ENCODE measurements at places on chromosomes 3 and 15. TPM values are rescaled to one million over a fixed set of nuclear protein-coding genes. Genes with fewer than 3 reads are reported as not detected.

DNA sequence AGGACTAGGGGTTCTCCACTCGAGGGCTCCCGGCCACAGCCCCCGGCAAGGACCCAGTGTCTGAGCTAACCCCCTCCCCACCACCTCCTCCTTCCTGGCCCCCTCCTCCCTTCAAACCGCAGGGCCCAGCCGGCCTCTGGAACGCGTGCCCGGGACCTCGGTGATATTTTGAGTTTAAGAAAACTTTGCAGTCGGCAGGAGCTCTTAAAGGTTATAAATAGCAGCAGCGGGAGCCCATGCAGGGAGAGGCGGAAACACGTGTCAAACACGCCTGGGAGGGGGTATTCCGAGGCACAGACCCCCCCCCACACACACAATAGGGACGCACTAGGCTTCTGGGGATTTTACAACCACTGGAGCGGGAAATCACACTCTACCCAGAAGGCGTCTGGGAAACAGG lies 3.1 kb upstream of the PTH1R start:
- DNase-seq: no peak

- DNase-seq: no peak
These were observed 20.1 kb upstream of the UBE2E2 start for GRCh38 chr3:23182996-23183513.

- DNase-seq: no peak
These were observed 66.9 kb upstream of the MYO5C start for GRCh38 chr15:52362497-52362896.

DNA sequence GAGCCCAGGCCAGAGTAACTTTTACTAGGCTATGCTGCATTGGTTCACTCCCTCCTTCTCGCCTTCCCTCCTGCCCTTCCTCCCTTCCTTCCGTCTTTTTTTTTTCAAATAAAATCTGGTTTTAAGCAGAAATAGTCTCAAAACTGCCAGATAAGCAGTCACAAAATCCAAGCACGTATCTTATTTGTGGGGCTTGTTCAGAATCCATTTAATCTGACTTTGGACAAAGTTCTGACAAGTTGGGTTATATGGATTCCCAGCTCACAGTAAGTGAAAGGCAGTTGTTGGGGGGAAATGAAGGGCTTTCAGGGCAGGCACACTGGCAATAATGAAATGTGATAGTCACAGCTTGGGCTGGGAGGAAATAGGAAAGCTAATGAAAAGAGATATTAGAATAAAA lies 32.0 kb upstream of the PLXND1 start:
- no peak for DNase-seq

KCNH8 gene
- not detected for total RNA-seq

GRCh38 chr3:184761075-184761841 lies 49.4 kb upstream of the MAGEF1 start:
- no peak for DNase-seq

DNA sequence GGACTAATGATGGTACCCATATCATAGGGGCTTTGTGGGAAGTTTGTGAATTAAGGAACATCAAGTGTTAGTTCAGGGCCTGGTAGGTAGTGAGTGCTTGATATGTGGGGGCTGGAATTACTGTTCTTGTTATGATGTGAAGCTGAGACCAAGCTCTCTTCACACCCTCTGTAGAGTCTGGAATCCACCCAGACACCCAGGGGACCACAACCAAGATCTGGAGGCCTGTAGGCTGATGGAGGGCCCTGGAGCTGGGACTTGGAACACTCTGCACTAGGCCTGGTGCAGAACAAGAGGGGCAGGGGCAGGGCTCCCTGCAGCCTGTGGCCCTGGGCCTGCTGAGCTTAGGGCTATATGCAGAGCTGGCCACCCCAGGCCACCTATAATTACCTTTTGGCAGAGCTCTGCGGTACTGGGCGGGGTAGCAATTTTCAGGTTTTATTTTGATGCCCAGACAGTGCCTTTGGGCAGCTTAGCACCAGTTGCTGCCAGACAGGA lies 13.1 kb upstream of the PRKCD start:
- DNase-seq: no peak

- no peak for DNase-seq
These were observed 27.0 kb upstream of the UBE3A start for GRCh38 chr15:25465835-25466234.

GRCh38 chr15:101070502-101071273 lies 151.5 kb downstream of the LRRK1 start:
- peak; percentile 76 for DNase-seq

EIF2B5 gene
- 60.7 TPM for total RNA-seq

FHIT gene
- total RNA-seq: 0.87 TPM

GRCh38 chr3:107685383-107685782 lies 162.6 kb downstream of the BBX start:
- no peak for DNase-seq

SLCO2A1 gene
- total RNA-seq: 0.02 TPM

- peak; percentile 12 for DNase-seq
These were observed 21.9 kb downstream of the LSAMP start for GRCh38 chr3:116423374-116423773.

TM2D3 gene
- 50.3 TPM for total RNA-seq

GRCh38 chr3:27451251-27451650 lies 32.9 kb downstream of the SLC4A7 start:
- DNase-seq: no peak

NRROS gene
- 0.02 TPM for total RNA-seq

DNA sequence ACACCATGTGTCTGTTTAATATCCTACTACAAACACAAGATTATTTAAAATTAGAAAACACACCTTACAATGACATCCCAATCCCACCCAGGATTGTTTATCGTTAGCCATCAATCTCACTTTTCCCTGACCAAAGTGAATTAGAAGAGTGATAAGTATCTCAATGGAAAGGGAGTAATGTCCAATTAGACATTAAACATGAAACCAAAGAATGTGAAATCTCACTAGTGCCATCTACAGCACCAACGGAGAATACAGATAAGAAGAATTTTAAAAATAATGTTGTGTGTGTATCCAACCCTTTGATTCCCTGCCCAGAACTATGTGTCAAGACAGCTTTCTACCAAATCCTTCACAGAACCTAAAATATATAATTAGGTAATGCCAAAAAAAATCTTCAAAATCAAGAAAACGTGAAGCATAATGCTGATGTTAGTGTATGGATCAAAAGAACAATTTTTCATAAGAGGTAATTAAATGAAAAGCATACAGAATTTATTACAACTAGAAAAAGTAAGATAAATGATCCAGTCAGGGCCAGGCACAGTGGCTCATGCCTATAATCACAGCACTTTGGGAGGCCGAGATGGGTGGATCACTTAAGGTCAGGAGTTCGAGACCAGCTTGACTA lies 64.2 kb downstream of the SCAPER start:
- DNase-seq: peak; percentile 29

DLEC1 gene
- total RNA-seq: not detected

DNA sequence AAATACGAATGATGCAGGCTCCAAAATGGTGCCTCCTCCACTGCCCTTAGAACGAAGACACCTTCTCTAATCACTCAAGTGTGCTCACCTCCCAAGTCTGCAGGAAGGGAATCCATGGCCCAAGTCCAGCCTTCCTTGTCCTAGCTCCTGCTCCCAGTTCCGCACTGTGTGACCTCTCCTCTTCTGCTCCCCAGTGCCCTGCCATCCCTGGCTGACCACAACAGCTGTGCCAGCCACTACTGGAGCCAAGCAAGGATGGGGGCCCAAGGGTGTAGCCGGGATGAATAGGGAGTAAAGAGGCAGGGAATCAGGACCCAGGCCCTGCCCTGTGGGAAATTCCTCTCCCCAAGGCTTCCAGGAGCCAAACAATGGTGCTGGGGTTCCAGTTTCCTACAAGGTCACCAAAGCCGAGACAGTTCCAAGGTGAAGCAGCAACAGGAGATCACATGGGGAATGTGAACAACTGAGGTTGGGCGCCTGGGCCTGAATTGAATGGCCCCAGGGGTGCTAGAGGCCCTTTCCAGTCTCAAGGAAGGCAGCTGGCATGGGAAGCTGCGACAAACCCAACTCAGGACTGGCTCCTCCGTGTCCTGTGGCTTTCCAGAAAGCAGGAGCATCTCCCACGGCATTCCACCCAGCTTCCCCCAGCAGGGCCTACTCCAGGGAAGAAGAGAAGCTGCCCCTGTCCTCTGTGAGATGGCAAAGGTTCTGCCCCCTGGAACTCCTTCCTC lies 20.2 kb downstream of the SEMA7A start:
- DNase-seq: no peak

UCN2 gene
- total RNA-seq: 0.29 TPM

DNA sequence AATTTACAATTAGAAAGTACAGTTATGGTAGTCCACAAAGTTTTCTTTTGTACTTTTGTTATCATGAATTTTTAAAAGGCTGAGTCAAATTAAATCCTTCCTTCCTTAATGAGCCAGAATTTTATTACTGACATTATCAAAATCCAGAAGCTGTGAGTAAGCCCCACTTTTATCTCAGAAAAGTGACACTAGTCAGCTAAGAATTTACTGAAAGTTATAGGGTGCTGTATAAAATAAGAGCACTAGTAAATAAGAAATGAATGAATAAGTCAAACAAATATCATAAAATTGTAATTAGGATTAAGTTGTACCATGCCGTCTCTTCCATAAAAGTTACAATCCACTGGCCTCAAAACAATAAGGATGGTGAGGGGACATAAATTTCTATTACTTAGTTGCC lies 15.3 kb downstream of the PLOD2 start:
- no peak for DNase-seq

- DNase-seq: no peak
These were observed 23.6 kb downstream of the FAH start for GRCh38 chr15:80176443-80176842.

GRCh38 chr3:15040844-15041243 lies 24.3 kb downstream of the MRPS25 start:
- no peak for DNase-seq

ITIH1 gene
- total RNA-seq: not detected

C3orf80 gene
- total RNA-seq: 0.15 TPM

DNA sequence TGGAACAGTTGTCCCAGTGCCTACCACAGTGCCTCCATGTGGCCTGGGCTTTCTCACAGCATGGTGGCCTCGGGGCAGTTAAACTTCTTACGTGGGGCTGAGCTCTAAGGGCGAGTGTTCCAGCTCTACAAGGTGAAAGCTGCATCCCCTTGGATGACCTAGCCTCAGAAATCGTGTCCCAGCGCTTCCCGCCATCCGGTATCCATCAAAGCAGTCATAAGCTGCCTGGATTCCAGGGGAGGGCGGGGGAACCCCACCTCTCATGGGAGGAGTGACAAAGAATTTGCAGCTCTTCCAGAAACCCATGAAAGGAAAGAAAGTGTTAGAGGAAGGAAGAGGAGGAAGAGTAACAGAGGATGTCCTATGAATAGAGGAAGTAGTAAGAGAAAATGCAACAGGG lies 45.8 kb upstream of the CCDC174 start:
- no peak for DNase-seq

ZPLD1 gene
- total RNA-seq: 0.06 TPM

DNA sequence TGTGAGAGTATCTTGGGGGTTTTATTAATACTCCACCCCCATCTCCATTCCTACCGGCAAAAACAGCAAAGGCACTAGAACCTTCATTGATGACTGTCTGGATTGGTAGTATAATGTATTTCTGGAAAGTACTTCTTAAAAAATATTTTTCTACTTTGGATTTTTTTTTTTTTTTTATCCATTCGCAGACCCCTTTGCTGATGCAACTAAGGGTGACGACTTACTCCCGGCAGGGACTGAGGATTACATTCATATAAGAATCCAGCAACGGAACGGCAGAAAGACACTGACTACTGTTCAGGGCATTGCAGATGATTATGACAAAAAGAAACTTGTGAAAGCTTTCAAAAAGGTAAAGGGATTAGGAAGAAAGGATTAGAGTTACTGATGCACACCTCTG lies 1.2 kb downstream of the EIF1B start:
- no peak for DNase-seq

DNA sequence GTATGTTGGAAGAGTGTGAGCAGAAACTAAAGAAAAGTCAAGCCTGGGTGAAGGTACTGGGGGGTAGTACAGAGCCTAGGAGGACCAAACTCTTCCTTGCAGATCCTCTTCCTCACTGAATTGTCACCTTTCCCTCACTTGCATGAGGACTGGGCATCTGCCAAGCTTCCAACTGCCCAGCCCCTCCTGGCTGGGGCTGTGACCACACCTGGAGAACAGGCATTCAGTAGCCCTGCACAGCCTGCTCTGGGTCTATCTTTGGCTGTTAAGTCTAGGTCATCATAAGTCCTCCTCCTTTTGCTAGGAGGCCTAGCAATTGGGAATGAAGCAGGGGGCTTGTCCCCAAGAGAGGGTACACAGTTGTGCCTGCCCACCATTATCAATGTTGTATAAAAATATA lies 55.2 kb downstream of the CAPN7 start:
- DNase-seq: no peak

YEATS2 gene
- 19.2 TPM for total RNA-seq

Measured in H4 (cell line).